ENCODE measurements at places on chromosomes 3 and 15.

- DNase-seq, result no peak
Observed at GRCh38 chr3:133441867-133442270, 42.0 kb downstream of the BFSP2 start.

GRCh38 chr15:33742800-33743199, 225.5 kb upstream of the CHRM5 start:
- DNase-seq, result no peak

DNA sequence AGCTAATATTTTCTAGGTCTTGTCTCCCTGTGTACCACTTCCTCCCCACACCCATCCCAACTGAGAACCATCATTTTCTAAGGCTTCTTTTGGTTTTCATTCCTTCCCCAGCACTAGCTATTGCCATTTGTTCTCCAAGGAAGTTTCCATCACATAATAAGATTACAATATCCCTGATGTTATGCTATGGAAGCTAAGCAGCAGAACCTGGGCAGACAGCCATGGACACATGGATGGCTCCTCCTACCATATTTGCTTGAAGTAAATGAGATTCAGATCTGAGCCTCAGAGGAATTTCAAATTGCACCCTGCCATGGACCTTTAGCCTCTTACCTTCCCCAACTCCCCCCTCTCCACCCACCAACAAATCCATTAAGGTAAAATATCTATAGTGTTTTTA, 31.5 kb downstream of the GASK1A start:
- DNase-seq, result no peak

GRCh38 chr15:82047453-82048400, 1.9 kb upstream of the MEX3B start:
- no peak for DNase-seq

Measured in GM12864 (cell line).